ENCODE measurements at places on chromosomes 2 and 18.

- H3K36me3 ChIP-seq = no peaks in the 10 kb centered on the region
- peaks cover 20% of the 10 kb centered on the region for H3K4me1 ChIP-seq
- H3K27ac ChIP-seq = no peak overlapping the region
Measured at GRCh38 chr2:191854382-191855372, 7.8 kb upstream of the CAVIN2 start.

DNA sequence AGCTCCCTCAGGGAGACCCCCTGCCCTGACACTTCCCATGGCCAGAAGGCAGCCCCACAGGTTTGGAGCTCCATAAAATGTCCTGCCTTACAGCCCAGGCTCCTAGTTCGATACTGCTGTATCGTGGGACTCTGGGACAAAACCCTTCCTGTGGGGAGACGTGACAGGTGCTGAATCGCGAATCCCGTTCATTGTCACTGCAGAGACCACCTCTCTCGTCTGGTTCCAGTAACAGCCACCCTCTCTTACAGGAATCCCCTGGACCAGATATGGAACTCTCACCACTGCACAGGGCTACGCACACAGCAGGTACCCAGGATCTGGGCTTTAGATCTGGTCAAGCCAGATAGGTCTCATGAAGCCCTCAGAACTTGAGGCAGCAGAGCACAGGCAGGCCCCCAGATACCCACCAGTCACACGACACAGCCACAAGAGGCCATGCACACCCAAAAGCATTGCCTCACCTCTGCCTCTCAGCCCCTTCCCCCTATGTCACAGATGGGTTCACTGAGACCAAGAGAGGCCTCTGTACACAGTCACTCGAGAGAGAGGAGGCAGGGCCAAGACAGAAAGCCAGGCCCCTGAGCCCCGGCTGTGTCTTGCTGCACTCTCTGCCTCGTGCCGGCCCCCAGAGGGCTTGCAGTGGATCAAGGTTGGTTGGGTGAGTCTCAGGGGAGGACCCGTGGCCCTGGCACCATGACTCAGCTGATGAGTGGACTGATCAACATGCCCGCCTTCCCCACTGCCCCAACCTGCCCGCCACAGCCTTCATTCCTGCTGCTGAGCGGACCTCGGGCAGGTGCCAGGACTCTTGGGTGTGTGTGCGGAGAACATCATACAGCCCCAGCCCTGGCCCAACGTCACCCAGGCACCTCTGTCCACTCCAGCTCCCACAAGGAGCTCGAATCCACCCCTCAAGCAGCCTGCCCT lies 7.6 kb downstream of the SDC1 start:
- H3K27ac ChIP-seq = no peak overlapping the region
- H3K4me1 ChIP-seq = peaks cover 21% of the 10 kb centered on the region
- no peaks in the 10 kb centered on the region for H3K27me3 ChIP-seq
- no peak overlapping the region for H3K4me3 ChIP-seq

DNA sequence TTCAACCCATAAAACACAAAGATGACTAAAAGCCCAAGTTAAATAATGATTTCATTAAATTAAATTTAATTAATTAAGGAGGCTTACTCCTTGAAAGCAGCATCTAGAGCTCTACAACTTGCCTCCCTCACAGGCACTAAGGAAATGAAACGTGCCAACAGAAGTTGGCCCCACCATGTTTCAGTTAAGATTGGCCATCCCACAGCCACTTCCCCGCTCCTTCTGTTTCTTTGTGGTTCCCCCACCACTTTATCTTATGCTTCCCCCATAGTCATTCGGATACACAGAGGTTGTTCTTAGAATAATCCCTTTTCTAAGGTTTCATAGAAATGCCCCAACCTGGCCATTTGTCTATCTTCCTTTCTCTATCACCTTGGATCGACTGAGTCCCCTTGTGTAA lies 101.6 kb upstream of the RIOK3 start:
- no peak for DNase-seq
- no peak overlapping the region for H3K27ac ChIP-seq
- H3K4me3 ChIP-seq = no peak overlapping the region
- H3K36me3 ChIP-seq = peaks cover 46% of the 10 kb centered on the region

- H3K27me3 ChIP-seq = peaks cover 15% of the 10 kb centered on the region
- no peaks in the 10 kb centered on the region for H3K36me3 ChIP-seq
- H3K4me1 ChIP-seq = no peaks in the 10 kb centered on the region
- H3K27ac ChIP-seq = no peak overlapping the region
- DNase-seq = no peak
Measured at GRCh38 chr18:49537232-49537896, 24.5 kb upstream of the LIPG start.

Data from osteocyte (in vitro differentiated cells).